ENCODE measurements at places on chromosomes 3 and 15.

GRCh38 chr15:52653431-52653964, 25.7 kb downstream of the ATOSA start:
- no peak for DNase-seq

DNA sequence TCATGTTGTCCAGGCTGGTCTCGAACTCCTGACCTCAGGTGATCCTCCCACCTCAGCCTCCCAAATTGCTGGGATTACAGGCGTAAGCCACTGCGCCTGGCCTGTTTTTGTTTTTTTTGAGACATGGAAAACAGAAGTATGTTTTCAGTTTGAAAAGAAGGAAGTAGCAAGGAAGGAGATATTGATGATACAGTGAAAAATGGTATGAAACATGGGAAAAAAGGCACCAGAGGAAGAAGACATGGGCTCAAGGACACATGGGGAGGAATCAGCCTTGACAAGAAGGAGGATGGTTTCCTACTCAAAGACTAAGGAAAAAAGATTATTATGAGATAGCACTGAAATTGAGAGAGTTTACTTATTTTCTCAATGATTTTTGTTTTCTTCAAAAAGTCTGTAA, 30.7 kb downstream of the FMN1 start:
- DNase-seq: no peak

- DNase-seq: no peak
These were observed 12.7 kb downstream of the TKT start for GRCh38 chr3:53243165-53243564.

- no peak for DNase-seq
These were observed 146.6 kb downstream of the SERPINI1 start for GRCh38 chr3:167882057-167882667.

DNA sequence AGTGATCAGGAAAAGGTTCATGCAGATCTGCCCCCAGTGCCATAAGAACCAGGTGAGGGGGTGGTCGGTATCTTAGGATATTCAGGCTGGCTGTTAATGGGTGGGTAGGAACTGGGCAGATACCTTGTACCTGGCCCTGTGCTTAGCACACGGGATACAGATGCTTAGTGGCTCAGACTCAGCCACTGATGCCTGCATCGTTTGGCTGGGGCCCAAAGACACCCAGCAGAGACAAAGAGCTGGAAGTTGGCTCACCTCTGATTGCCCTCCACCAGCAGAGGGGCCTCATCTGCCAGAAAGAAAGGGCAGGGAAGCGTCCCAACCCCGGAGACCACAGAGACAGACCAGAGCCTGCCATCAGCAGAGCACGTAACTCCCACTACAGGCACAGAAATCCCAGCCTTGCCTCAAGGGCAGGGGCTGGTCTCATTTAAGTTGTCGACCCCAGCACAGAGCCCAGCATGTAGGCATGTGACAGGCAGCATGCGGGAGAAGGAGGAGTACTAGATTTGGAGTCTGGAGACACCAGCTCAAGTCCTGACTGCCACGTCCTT, 64.1 kb upstream of the SLC6A1 start:
- no peak for DNase-seq

Measured in activated T-helper 1 cell treated with anti-CD3 and anti-CD28 coated beads, Interleukin-2, amount 50 U/mL, for 16 hours (primary cell).